ENCODE measurements at places on chromosomes 3 and 15.
A peak's percentile ranks its signal among the peaks of the same experiment; 100 is the strongest.

- peak; percentile 38 for DNase-seq
Observed at GRCh38 chr3:126746395-126747177, 42.5 kb downstream of the CHCHD6 start.

DNA sequence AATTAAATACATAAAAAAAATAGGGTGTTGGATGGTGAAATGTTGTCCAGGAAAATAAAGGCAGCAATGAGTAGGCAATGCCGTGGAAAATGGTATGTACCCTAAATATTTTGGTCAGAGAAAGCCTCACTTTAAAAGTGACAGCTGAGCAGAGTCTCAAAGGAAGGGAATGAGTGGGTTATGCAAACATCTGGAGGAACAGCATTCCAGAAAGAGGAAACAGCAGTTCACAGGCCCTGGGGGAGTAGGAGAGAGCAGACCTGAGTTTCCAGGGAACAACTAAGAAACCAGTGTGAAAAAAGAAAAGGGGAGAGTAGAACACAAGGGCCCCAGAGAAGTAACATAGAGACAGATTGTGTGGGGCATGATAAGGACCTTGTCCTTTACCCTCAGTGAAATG is 230.0 kb upstream of the CNTN3 start:
- no peak for DNase-seq

DNA sequence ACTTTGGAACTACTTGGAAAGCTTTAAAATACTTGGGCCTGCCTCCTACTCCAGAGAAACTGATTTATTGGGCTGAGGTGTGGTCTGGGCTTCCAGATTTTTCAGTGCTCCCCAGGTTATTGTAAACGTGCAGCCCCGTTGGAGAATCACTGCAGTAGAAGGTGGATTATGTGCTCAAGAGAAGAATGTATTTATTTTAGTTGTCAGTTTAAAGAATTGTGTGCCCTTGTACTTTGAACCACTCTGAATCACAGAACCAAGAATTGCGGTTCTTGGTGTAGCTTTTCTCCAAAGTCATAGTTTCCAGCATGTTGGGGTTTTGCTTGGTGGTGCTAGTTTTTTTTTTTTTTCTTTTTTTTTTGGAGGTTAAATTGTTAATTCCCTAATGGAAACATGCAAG is 1.6 kb downstream of the TATDN2 start:
- no peak for DNase-seq

DNA sequence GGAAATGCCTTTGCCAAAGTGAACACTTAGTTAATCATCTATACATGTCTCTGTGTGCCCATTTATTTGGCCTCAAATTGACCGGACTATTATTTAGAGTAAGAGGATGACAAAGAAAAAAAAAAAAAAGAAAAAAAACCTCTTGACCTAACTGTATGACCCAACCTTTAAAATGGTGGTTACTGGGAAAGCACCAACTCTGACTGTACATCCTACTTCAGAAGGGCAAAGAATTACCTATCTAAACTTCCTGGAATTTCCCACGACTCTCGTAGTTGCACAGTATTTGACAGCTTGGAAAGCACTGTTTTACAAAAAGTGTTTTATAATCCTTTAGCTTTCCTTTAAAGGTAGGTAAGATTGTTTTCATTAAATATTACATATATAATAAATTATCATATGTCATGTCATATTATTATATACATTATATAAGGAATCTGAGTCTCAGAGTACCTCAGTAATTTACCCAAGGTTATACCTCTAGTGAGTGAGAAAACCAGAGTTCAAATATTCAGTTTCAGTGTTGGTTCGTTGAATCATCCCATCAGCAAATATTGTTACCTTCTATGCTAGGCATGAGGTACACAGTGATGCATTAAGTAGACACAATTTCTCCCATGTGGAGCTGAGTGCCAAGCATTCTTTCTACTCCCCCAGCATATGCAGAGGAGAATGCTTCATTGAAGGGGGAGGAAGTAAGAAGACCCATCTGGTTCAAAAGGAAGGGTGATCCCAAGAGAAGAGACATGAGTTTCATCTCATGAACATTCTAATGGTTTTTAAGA is 5.0 kb downstream of the BCL2A1 start:
- DNase-seq = no peak

DNA sequence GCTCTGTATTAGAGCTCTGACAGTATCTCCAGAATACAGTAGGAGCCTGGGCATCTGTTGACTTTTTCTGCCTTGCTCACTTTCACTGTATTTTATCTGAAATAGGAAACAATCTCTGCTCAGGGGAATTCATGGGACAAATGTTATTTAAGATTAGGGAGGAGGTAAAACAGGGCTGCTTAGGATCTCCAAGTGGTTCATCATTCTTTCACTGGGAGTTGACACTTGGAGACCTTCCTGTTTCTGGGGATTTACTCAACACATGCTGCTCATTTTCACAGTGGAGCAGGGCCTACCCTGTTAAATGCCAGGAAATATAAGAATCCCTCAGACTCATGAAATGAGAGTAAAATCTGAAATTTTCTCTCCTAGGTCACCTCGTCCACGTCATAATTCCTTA is 185.5 kb downstream of the GAP43 start:
- no peak for DNase-seq

DNA sequence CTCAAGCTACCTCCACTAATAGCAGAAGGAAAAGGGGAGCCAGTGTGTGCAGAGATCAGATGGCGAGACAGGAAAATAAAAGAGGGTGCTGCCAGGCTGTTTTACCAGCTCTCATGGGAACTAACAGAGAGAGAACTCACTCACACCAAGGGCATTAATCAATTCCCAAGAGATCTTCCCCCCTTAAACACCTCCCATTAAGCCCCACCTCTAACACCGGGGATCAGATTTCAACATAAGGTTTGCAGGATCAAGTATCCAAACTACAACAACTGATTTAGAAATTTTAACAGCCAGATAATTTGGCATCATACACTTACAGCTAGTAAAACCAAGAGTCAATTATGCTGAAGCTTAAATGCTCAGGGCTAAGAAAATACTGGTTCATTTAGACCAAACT is 18.9 kb downstream of the CD200 start:
- no peak for DNase-seq

DNA sequence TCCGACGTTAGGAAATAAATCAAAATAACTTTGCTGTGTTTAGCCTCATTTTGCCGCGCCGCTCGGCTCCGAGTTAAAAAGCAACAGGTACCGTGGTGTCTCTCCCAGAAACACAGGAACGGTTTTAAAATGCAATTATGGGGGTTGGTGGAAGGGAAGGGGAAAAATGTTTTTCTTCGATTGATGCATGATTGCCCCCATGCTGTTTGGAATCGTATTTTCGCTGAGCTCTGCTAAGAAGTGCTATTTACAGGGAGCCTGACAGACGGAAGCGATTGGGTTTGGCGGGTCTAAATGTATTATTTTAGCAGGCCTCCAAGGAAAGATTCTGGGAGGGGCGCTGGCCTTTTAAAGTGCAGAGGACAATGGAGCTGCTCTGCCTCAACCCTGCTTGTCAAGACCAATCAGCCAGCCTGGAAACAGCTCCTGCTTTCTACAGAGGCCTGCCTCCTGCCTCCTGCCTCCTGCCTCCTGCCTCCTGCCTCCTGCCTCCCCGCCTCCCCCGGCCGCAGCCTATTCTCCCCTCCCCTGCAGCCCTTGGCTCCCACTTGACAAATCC is 156.7 kb upstream of the TLE3 start:
- DNase-seq = no peak
